Activated gamma-delta T cell treated with anti-CD3 and anti-CD28 coated beads, Interleukin-2, amount 50 U/mL, for 16 hours (primary cell): ENCODE measurements at places on chromosomes 7 and 10.

- no peak for DNase-seq
Observed at GRCh38 chr7:130356876-130357611, 12.4 kb downstream of the CPA5 start.

GRCh38 chr7:31938650-31939049 lies 131.6 kb downstream of the PDE1C start:
- no peak for DNase-seq

DNA sequence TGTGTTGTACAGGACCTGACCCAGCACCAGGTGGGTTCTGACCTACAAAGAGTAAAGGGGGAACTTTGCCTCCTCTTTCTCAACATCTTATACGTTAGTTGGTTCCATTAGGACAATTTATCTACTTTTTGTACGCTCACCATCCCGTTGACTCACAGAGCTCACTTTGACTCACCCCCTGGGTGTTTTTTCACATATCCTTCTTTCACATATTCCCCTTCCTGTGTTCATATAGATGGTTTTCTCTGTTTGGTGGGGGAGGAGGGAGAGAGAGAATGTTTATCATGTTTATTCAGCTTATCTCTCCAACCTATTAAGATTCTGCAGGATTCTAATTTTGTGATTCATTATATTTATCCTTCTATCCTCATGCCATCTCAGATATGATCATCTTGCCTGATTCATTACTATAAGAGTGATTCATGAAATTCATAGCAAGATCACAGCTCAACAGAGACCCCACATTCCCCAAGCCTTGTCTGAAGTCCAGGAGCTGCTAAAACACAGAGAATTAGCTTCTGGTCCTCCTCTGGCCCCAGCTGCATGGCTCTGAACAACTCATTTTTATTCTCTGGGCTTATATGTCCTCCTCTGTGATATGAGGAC lies 37.2 kb downstream of the PRSS2 start:
- DNase-seq = no peak

- no peak for DNase-seq
Observed at GRCh38 chr10:25696013-25696708, 237.9 kb upstream of the MYO3A start.

GRCh38 chr10:80137920-80138319 lies 5.4 kb downstream of the PLAC9 start:
- no peak for DNase-seq

DNA sequence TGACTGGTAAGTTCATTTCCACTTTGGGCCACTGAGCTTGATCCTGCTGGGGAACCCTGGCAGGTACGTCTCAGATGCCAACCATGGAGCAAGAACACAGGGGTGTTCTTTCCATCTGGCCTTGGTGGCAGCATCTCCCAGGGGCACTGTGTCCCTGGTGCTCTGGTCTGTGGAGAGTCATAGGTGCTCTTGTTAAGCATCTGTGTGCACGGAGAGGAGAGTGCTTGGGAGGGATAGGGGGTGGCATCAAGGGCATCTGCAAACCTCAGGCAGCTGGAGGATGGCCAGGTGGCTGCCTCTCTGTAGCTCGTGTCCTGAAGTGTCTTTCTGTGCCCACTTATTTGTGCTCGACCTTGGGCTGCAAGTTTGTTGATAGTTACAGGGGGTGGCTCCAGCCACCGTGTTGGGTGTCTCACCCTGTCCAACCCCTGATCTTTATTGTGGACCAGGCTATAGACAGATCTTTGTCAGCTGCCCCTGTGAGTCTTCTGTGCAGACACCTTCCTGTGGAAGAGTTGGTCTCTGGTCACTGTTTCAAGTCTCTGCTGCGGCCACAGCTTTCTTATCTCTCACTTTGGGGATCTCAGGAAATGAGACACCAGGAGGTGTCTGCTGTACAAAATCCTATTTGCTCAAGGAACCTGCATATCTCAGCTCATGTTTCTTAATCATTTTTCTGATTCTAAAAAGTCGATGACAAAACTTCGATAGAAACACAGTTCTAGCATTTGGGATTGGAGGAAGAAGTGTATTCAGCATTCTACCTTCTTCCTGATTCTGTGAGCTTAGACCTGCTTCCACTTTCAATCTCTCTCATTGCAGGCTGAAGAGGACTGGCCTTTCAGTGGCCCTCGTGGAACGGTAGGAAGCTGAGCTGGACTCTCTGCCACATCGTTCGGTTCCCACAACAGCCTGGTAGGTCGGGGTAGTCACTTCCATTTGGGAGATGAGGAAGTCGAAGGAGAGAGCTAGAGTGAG lies 17.2 kb upstream of the GIMAP8 start:
- no peak for DNase-seq

DNA sequence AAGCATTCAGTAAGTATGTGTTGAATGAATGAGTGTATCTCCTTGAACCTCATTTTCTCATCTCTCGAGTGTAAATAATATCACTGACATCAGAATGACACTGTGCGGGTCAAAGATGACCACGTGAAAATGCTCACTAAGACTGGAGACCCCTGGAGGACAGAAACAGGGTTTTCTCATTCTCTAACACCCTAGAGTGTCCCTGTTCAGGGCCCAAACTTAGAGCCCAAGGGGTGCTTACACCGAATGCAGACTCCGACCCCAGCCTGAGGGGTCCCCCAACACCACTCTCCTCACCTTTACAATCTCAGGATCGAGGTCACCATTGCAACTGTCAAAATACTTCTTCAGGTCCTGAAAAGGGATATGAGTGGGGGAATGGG lies 1.4 kb downstream of the CDK5 start:
- DNase-seq = no peak
